Activated T-cell treated with anti-CD3 and anti-CD28 coated beads, Interleukin-2, amount 50 U/mL, for 72 hours (primary cell): ENCODE measurements at places on chromosomes 2 and 18.

GRCh38 chr2:44242904-44243303 lies 32.4 kb upstream of the SLC3A1 start:
- DNase-seq = no peak

DNA sequence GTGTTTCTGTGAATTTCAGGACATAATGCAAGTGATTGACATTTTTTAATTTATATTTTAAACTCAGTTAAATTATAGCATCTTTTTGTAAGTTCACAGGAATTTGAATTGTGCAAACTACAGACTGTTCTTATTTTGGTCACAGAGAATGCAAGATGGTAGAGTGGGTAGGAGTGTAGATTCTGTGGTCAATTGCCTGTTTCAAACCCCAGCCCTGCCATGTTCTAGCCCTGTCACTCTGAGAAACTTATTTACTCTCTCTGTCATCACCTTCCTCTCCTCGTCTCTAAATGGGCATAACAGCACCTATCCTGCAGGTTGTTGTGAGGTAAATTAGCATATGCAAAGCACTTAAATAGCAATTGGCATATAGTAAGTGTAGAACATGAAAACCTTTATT lies 879.8 kb downstream of the CPS1 start:
- DNase-seq = no peak

GRCh38 chr18:79597831-79598632 lies 81.6 kb upstream of the CTDP1 start:
- DNase-seq = no peak

DNA sequence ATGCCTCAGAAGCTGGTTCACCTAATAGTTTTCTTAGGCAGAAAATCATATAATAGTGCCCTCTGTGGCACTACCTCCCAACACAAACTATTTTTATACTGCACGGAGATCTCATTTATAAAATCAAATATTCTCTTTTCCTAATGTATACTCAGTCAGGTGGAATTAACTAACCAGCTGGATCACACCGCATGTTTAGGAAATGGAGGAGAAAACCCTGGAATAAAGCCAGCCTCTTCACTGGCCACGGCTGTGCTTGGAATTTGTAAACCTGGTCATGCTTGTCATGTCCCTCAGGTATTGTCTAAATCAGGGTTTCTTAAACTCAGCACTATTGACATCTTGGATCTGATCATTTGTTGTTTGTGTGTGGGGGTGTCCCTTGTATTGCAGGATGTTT lies 85.6 kb downstream of the DOCK10 start:
- no peak for DNase-seq

GRCh38 chr2:72827966-72828646 lies 2.3 kb upstream of the EXOC6B start:
- DNase-seq = no peak

- DNase-seq = no peak
Observed at GRCh38 chr2:212337486-212338343, 200.9 kb downstream of the ERBB4 start.

- DNase-seq = no peak
Observed at GRCh38 chr2:237293978-237294377, 120.0 kb downstream of the COL6A3 start.

GRCh38 chr2:156702541-156702940 lies 266.4 kb downstream of the GPD2 start:
- no peak for DNase-seq

- DNase-seq = no peak
Observed at GRCh38 chr18:62999392-62999791, 284.1 kb downstream of the PHLPP1 start.

DNA sequence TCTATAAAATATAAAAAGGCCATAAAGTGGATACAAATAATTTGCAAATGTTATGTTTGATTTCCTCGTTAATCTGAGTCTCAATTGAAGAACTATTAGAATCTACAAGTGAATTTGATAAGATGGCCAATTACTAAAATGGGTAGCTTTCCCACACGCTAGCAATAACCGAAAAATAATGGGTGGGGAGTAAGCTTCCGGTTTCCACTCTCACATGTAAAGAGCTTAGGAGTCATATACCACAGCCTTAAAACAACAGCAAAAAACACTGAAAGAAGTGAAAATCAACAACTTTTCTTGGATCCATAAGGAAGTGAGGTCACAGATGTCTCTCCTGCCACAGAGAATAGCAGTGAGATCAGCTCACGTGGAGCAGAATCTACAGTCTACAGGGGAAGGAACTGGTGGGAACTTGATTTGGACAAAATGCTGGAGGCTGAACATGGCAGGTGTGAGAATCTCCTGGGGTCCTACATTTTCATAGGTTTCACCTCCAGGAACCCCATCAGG lies 18.6 kb downstream of the THAP4 start:
- DNase-seq = no peak
